ENCODE measurements at places on chromosomes 7 and 10.

DNA sequence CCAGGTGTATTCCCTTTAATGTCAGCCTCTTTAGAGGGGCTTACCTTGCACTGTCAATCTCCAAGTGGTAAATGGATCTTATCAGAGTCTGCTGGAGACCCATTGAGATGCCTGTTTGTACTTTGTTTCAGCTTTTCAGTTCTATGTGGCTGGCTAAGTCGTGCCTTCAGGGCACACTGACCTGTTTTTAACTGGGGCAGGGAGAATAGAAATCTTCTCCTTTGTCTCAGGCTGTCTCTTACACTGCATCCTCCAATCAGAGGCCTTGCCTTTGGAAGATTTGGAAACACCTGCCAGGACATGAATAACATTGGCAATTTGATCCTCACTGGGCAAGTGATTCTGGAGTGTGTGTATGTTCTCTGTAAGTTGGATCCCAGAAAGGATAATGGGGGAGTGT, 65.0 kb downstream of the POU6F2 start:
- no peak for DNase-seq

GRCh38 chr10:94366382-94366781, 3.6 kb upstream of the NOC3L start:
- no peak for DNase-seq

DNA sequence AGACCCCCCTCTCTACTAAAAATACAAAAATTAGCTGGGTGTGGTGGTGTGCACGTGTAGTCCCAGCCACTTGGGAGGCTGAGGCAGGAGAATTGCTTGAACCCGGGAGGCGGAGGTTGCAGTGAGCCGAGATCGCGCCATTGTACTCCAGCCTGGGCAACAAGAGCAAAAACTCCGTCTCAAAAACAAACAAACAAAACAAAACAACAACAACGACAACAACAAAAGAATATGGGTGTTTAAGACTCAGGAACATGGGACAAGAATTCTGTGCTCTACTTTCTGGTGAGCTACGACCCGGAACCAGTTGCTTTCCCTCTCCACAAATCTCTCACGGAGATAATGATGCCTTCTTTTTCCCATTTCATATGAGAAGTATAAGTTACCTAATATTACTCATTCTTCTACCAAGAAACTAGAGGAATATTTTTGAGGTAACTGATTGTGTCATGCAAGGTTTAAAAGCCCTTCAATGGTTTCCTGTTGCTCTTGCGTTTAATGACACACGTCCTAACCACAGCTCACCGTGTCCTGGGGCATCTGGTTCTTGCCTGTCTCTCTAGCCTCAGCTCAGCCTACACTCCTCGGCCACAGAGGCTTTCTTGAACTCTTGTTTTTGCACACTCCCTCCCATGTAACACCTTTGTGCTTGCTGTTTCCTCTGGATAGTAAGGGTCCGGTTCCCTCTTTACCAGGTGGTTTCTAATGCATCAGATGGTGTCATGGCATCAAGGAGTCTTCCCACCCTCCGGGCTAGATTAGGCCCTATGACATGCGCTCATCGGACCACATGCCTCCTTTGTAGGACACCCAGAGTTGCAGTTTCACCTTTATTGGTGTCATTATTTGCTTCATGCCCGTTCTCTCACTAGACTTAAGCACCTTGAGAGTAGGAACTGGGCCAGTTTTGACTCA, 67.5 kb downstream of the PFKFB3 start:
- DNase-seq: peak; percentile 53

DNA sequence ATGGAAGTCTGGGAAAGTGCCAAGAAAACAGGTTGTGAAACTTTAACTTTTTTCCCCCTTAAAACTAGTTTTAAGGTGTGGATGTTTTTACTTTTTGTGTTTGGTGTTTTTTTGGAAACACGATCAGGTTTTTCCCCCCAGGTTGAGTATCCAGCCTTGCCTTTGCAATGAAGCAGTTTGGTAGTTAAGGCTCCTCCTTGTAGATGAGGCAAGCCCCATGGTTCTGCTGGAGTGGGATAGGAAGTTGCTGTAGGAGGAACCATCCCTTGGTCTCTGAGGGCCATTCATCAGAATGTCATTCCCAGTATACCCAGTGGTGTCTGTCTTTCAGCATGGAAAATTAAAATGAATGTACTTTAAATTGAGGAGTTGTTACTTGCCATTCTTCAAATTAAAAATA, 2.7 kb downstream of the CUL1 start:
- DNase-seq: no peak

DNA sequence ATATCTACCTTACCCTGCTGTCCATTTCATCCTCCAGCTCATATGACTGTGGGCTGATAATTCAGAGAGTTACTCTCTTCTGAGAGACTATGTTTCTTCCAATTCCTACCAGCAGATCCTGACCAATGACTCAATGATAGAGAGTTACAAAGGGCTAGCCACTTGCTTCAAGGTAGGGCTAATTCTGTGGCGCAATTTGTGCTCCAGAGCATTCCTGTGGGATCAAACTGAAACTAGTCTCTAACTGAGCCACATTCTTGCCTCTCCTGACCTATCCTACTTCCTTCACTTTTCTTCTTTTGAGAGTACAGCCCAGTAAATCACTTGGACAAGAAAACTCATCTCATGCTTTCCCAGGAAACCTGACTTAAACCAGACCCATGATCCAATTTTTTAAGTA, 17.9 kb upstream of the ASZ1 start:
- no peak for DNase-seq
